Effector CD8-positive, alpha-beta T cell (primary cell): ENCODE measurements at places on chromosomes 3 and 15.

DNA sequence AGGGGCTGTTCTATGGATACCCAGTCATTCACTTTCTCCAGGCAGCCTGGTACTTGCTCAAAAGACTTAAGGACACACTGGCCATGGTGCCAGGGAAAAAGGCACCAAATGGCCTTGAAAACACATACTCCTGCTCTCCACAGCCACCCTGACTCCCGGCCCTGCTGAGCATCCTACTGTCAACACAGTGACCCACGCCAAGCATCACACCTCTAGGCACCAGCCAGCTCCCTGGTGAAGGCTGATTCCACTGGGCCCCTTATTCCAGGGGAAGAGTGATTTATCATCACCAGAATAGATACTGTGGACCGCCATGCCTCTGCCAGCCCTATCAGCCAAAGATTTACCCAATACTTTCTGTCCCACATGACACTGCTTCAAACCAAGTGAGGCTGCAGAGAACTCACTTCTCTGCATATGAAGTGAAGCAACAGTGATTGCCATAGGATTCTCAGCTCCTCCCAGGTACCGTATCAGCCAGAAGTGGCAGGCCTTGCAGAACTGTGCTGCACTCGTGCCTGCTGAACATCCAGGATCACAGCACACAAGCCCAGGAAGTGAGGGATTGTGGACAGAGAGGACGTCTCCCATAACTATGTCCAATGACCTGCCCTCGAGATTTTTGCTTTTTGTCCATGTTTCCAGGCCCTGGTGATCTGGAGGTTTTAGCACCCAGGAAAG lies 63.7 kb downstream of the WHAMM start:
- no peak for DNase-seq

DNA sequence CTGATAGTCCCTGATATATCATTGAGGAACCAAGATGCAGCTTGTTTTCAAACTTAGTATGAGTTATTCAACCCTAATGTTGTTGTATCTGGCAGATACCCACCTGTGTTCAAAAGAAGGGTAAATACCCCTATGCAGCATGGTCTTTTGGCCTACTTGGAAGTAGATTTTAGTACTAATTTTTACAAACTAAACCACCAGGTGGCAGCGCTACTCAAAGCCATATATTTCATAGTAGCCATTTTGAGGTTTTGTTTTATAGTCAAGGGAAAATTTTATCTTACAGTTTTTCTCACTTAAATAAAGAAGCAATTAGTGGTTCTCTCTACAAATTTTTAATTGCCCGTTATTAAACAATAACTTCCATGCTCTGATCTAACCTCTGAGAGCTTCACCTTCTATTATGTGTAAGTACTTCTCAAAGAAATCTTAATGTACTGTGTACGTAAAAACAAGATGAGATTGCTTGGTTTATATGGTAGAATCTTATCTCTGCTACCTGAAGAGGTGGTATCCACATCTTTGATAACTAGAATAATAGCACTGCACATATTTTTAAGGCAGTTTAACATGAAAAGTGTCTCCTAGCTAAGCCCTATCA lies 31.5 kb upstream of the MLF1 start:
- no peak for DNase-seq

- no peak for DNase-seq
Observed at GRCh38 chr15:78989701-78990240, 44.9 kb upstream of the CTSH start.

GRCh38 chr15:76898102-76898501 lies 7.0 kb downstream of the SCAPER start:
- DNase-seq: no peak

- no peak for DNase-seq
Observed at GRCh38 chr3:111301238-111301798, 229.7 kb downstream of the NECTIN3 start.

DNA sequence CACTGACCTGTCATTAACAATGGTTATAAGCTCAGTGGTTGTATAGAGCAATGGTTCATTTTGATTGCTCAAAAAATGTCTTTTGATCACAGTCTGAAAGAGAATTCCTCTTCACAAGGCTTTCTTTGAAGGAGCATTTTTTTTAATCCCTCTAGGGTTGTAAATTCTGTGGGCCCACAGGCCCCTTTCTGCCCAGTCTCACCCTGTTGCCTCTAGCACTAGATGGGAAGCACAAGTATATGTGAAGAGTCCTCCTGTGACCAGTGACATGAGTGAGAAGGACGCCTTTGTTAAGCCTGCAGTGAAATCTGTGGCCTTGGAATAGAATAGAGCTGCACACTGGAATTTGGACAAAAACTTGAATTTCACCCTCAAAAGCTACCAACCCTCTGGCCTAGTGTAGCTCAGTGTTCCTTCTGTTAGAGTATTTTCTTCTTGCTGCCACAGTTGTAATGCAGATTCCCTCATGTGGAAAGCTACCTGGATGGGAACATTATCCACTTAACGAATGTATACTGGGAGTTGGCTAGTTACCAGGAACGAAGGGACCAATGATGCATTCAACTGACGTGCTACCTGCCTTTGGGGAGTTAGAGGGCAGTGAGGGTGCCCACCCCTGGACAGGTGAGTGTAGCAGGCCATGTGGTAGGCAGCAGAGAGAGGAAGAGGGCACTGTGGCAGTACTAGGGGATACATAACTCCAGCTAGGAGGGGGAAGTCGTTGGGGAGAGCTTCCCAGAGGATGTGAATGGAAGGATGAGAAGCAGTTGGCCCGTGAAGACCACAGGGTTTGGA lies 28.3 kb upstream of the RYR3 start:
- no peak for DNase-seq
